ENCODE measurements at places on chromosomes 12 and 14.

GRCh38 chr14:102295270-102295669, 9.7 kb downstream of the MOK start:
- DNase-seq: no peak

DNA sequence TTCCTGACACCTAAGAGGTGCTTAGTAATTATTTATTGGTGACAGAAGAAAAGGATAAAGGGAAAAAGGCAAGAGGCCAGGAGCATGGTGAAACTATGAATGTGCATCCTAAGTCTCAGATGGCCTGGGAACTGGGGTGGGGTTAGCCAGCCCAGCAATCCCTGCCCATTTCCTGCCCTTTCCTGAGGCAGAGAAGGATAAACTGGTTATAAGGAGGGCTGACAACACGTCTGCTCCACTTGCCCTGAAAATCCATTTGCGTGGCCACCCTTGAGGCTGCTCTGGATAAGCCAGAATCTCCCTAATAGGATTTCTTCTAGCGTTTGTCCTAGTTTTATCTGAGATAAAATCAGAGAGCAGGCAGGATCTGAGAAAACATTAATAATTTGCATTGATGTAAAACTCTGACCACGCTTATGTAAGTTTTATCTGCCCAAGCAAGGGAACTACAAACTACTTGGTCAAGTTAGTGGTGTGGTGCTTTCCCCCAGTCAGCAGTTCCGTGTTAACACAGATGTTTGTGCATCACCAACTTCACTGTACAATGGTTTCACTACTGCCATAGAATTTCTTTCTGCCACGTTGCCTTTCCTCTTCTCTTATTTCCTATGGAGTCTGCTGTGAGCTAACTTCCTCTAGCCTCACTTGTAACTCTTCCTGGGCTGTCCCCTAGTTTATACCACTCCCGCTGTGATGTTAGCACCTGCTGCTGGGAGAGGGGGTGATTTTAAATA, 392.7 kb downstream of the RPS29 start:
- DNase-seq: no peak

DNA sequence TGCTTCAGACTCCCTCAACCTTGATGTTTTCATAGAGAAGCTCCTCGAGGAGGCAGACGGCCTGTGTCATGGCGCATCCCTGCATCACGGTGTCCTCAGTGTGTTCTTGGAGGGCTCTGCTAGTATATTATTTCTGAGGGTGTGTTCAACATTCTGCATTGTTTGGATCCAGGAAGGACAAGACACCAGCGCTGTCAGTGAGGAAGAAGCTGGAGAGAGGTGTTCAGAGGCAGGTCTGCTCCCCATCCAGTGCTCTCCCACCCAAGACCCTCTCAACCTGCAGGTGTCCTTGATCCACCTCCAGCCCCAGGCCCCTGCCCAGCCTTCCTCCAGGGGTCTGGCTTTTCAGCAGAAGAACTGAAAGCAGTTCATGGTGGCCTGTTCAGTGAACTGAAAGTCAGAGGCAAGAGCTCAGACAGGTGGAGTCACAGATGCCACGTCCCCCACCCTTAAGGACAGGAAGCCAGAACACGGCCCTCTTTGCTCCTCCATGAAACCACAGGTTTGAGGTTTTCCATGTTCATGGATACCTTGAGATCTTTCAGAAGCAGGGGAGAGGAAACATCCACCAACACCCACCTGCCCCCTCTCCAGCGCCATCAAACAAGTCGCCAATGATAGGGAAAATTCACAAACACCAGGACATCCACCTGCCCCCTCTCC, 37.4 kb downstream of the DIO3 start:
- no peak for DNase-seq

DNA sequence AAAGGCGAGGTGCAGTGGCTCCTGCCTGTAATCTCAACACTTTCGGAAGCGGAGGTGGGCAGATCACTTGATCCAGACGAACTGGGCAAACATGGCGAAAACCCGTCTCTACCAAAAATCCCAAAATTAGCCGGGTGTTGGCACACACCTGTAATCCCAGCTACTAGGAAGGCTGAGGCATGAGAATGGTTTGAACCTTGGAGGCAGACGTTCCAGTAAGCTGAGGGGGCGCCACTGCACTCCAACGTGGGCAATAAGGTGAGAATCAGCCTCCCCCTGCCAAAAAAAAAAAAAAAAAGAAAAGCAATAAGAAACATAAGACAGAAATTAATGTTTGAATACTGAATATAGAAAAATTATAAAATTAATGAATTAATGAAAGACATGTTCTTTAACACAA, 928.7 kb downstream of the LRFN5 start:
- no peak for DNase-seq

DNA sequence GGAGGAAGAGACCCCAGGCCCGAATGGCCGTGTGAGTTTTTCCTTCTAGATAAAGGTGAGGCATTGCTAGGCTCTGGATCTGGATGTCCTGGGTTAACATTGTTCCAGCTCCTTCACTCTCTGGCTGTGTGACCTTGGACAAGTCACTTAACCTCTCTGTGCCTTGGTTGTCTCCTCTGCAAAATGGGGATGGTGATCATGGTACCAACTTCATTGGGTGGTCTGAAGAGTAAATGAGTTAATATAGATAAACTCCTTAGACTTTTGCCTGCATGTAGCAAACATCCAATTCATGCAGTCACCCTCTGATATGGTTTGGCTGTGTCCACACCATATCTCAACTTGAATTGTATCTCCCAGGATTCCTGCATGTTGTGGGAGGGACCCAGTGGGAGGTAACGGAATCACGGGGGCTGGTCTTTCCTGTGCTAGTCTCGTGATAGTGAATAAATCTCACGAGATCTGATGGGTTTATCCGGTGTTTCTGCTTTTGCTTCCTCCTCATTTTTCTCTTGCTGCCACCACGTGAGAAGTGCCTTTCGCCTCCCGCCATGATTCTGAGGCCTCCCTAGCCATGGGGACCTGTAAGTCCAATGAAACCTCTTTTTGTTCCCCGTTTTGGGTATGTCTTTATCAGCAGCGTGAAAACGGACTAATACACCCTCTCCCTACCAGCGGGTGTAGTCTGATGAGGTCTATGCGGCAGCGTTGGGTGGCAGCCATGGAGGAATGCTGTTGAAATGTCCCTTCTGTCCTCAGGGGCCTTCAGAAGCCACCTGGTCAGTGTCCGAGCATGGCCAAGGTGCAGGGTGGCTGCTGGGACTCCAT, 256.1 kb downstream of the GLT1D1 start:
- no peak for DNase-seq

DNA sequence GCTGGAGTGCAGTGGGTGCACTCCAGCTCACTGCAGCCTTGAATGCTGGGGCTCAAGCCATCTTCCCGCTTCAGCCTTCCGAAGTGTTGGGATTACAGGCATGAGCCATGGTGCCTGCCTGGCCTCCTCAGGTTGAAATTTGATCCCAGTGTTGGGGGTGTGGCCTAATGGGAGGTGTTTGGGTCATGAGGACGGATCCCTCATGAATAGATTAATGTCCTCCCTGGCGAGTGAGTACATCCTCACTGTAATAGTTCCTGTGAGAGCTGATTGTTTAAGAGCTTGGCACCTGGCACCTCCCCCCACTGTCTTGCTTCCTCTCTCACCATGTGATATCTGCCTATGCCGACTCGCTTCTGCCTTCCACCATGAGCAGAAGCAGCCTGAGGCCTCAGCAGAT, 84.7 kb downstream of the TSPAN9 start:
- DNase-seq: no peak

DNA sequence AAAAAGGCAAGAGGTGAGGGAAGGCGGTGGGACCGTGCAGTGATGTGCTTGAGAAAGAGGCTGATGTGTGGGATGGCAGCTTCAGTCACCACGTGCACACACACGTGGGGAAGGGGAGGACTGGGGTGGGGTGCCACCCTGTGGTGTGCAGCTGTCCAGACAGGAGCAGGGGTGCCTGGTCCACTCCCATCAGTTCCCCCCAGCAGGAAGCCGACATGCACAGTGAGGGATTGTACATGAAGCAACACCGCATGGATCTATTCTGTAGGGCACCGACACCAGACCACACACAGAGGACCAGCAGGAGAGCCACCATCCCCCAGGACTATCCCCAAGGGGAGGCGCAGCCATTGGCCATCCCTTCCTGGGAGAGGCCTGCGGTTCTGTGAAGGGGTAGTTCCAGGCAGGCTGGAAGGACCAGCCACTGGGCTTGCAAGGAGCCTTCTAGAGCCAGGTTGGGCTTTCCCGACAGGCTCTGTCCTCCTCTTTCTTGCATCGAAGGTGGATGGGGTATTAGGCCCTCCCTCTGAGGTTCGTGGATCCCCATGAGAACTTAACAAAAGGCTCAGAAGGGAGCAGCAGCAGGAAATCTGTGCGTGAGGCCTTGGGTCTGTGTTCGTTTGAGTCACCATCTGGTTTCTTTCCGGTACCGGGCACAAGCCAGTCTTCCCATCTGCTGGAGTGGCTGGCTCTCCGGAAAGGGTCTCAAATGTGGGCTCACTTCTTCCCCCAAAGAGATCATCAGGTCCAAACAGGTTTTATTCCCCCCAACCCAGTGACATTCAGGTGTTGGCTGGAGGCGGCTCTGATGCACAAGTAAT, 59.8 kb downstream of the PLEKHG3 start:
- DNase-seq: no peak

GRCh38 chr12:107449891-107450290, 235.7 kb upstream of the PWP1 start:
- DNase-seq: no peak

GRCh38 chr14:89349171-89350008, 67.6 kb downstream of the FOXN3 start:
- DNase-seq: peak; percentile 98

DNA sequence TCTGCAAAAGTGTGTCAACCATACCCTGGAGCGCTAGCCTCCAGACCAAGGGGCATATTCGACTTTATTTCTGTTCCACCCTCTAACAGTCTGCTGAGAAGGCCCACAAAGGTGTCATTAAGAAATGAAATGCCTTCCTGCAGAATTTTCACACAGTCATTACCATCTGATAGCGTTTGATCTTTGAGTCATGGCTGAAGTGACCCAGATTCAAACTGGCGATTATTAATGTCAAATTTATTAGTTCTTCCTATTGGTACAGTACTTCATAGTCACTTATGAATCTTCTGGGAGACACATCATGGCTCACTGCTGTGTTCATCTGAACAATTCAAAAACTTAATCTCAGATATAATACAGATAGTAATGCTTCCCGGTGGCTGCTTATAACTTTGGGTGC, 13.2 kb downstream of the PRICKLE1 start:
- no peak for DNase-seq

Measured in DMS79 treated with DMSO at 0.1 percent for 48 hours (cell line).